A549 treated with dexamethasone at 1 μM for 4 hours (cell line): ENCODE measurements at places on chromosomes 5 and 9. TPM values are rescaled to one million over a fixed set of nuclear protein-coding genes. Genes with fewer than 3 reads are reported as not detected.

WNT8A gene
- not detected in 5 replicates for total RNA-seq

DIPK1B gene
- 6.2 to 8.5 TPM (median 7.3 TPM) in 5 replicates for total RNA-seq

PCDH12 gene
- total RNA-seq = 0.01 to 0.06 TPM (median 0.02 TPM) in 3 of 5 replicates, not detected in the others

TCF7 gene
- total RNA-seq = 9.6 to 13.2 TPM (median 12.5 TPM) in 5 replicates

CHSY3 gene
- total RNA-seq = 0.05 to 0.36 TPM (median 0.10 TPM) in 5 replicates

PTGS1 gene
- 1.4 to 2.3 TPM (median 1.8 TPM) in 5 replicates for total RNA-seq

TSLP gene
- not detected in 5 replicates for total RNA-seq

RBM27 gene
- 11.1 to 16.7 TPM (median 12.4 TPM) in 5 replicates for total RNA-seq
